AG09309 (cell line): ENCODE measurements at places on chromosomes 13 and 19.
A peak's percentile ranks its signal among the peaks of the same experiment; 100 is the strongest.

GRCh38 chr13:21541271-21541670 lies 62.7 kb downstream of the MICU2 start:
- no peak for DNase-seq

DNA sequence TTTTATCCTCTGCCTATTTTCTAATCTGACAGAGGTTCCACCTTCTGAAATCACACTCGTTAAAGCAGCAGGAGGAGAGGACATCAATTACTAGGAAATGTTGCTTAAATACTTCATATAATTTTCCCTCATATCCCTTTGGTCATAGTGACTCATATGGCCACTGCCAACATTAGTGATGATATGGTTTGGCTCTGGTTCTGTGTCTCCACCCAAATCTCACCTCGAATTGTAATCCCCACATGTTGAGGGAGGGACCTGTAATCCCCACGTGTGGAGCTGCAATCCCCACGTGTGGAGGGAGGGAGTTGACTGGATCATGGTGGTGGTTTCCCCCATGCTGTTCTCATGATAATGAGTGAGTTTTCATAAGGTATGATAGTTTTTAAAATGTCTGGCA lies 618.4 kb upstream of the SLITRK5 start:
- no peak for DNase-seq

GRCh38 chr13:49218493-49219051 lies 1.6 kb upstream of the MLNR start:
- DNase-seq = no peak

- peak; percentile 84 for DNase-seq
Observed at GRCh38 chr13:112740502-112741131, 50.8 kb downstream of the ATP11A start.

- DNase-seq = no peak
Observed at GRCh38 chr19:10677751-10678150, 23.5 kb upstream of the QTRT1 start.

- DNase-seq = peak; percentile 10
Observed at GRCh38 chr13:37715606-37716015, 117.0 kb upstream of the POSTN start.
